ENCODE measurements at places on chromosomes 16 and 17. TPM values are rescaled to one million over a fixed set of nuclear protein-coding genes. Genes with fewer than 3 reads are reported as not detected.

The BICDL2 gene
- total RNA-seq: 13.5 TPM

The LDHD gene
- total RNA-seq: 14.7 TPM

The SOX15 gene
- total RNA-seq: 7.7 TPM

The GNG13 gene
- not detected for total RNA-seq

The ZNF778 gene
- total RNA-seq: 17.5 TPM

The PRSS33 gene
- total RNA-seq: not detected

The HLF gene
- 0.44 TPM for total RNA-seq

The SULT1A2 gene
- total RNA-seq: 0.35 TPM

DNA sequence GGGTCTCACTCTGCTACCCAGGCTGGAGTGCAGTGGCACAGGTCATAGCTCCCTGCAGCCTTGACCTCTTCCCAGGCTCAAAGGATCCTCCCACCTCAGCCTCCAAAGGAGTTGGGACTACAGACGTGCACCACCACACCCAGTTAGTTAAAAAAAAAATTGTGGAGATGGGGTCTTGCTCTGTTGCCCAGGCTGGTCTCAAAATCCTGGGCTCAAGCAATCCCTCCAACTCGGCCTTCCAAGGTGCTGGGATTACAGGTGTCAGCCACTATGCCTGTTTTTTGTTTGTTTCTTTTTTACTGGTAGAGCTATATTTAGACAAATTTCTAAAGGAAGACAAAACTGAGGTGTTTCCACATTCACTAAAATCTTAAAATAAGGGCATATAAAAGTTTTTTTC lies 1.7 kb downstream of the CMTR2 start:
- DNase-seq: no peak

- DNase-seq: peak; percentile 60
Observed at GRCh38 chr16:85491058-85491771, 121.9 kb upstream of the GSE1 start.

DNA sequence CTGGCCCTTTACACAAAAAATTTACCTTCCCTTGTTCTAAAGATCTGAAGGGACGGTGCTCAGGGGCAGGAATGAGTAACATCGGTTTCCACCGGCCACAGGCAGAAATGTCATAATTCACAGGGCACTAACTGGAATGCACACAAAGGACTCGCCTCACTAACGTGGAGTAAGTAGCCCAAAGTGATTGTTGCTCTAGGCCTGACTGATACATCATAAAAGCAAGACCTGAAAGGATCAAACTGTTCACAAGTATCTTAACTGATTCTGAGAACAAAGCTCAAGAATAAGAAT lies 8.9 kb upstream of the TCF25 start:
- DNase-seq: no peak

- DNase-seq: no peak
Observed at GRCh38 chr17:76048711-76049110, 21.6 kb upstream of the EVPL start.

GRCh38 chr17:72658675-72659074 lies 433.8 kb downstream of the SLC39A11 start:
- DNase-seq: no peak

GRCh38 chr17:49521471-49522356 lies 26.6 kb downstream of the NGFR start:
- DNase-seq: peak; percentile 17

- no peak for DNase-seq
Observed at GRCh38 chr16:79839466-79840341, 239.2 kb upstream of the MAF start.

- no peak for DNase-seq
Observed at GRCh38 chr17:49018748-49019147, 21.6 kb downstream of the IGF2BP1 start.

GRCh38 chr17:35537601-35538141 lies at the start of gene SLFN12L:
SLFN12L (minus strand) TSS chr17:35537678; CDS start chr17:35522364, 15,314 bp downstream.
- no peak for DNase-seq

DNA sequence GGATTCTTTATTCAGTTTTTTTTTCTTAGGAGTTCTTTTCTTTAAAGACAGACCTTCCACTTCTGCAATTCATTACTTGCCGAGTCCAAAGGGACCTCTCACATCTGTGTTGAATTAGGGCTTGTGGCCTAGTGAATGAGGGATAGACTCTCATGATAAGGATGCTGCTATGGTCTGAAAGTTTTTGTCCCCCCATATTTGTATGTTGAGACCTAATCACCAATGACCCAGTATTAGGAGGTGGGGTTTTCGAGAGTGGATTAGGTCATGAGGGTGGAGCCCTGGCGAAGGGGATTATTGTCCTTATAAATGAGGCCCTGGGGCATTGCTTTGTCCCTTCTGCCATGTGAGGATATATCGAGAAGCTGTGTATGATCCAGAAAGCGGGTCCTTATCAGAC lies 9.5 kb downstream of the KRT12 start:
- DNase-seq: no peak

GRCh38 chr17:67051155-67051538 lies 6.8 kb downstream of the CACNG1 start:
- DNase-seq: no peak

DNA sequence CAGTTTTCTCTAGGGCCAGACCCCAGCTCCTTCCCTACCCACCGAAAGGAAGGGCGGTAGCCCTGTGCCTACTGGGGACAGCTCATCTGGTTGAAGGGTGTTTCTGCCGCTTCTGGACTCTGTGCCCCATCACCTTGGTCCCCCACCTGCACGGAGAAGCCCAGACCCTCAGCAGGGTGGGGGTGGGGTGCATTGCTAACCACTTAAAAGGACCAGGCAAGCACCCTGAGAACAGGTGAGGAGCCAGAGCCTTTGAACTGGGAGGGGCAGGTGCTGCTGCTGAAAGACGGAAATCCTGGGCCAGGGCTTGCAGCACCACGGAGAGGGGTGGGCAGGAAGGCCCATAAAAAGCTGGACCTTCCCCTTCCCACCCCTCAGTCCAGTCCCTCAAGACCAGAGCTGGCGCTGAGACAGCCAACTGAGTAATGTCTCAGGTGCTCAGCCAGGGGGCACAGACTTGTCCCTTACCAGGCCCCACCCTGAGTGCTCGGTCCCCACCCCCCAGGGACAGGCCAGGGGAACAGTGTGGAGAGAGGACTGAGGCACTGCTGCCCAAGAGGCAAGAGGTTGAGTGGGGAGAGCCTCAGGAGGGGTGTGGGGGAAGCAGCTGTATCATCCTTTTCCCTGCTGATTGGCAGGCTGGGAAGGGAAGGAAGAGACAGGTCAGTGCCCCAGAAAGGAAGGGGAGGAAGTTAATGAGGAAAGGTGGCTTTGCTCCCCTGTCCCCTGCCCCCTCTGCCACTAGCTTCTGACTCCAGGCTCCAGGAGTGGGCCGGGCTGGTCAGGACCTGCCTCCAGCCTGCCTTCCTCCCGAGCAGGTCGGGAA lies 10.9 kb upstream of the SP2 start:
- peak; percentile 57 for DNase-seq

DNA sequence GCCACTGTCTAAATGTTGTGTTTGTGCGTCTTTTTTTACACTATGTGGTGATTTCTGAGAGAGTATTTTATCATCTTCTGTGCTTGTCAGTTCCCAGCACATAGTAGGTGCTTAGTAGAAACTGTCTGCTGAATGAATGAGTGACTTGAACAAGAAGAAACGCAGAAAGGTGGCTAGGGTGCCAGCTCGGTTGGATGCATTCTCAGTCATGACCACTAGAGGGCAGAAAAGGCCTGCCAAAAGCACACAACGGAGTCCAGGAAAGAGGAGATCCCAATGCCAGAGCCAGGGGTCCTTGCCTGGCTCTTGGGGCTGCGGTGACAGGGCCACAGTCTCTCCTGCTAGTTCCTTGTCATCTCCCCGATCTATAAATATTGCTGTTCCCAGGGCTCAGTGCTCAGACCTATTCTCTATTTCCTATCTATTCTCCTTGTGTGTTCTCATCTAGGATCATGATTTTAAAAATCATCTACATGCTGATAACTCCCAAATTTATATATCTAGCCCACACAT lies 57.3 kb upstream of the CCL1 start:
- peak; percentile 88 for DNase-seq

DNA sequence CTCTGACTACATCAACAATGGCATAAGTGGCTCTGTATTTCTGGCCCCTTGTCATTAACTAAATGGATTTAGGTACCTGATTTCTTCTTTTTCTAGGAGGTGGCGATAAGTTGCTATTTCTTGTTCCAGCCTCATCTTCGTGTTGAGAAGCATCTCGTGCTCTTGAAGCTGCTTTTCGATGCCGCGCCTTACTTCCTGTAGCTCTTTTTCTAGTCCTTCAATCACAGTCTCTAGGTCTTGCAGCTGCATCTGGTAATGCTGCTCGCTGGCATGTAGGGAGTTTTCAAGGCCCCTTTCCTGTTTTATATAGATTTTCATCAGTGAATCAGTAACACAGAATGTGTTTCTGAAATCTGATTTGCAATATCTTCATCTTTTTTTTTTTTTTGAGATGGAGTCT lies 5.1 kb downstream of the KRT222 start:
- no peak for DNase-seq

- DNase-seq: no peak
Observed at GRCh38 chr17:3952186-3952585, 12.1 kb downstream of the ATP2A3 start.

Data from H9 (cell line).